ENCODE measurements at places on chromosomes 16 and 17.

GRCh38 chr16:20001856-20002707 is 71.6 kb downstream of the GPR139 start:
- no peak for DNase-seq

GRCh38 chr16:77214411-77215138 is 15.4 kb downstream of the SYCE1L start:
- DNase-seq = no peak

DNA sequence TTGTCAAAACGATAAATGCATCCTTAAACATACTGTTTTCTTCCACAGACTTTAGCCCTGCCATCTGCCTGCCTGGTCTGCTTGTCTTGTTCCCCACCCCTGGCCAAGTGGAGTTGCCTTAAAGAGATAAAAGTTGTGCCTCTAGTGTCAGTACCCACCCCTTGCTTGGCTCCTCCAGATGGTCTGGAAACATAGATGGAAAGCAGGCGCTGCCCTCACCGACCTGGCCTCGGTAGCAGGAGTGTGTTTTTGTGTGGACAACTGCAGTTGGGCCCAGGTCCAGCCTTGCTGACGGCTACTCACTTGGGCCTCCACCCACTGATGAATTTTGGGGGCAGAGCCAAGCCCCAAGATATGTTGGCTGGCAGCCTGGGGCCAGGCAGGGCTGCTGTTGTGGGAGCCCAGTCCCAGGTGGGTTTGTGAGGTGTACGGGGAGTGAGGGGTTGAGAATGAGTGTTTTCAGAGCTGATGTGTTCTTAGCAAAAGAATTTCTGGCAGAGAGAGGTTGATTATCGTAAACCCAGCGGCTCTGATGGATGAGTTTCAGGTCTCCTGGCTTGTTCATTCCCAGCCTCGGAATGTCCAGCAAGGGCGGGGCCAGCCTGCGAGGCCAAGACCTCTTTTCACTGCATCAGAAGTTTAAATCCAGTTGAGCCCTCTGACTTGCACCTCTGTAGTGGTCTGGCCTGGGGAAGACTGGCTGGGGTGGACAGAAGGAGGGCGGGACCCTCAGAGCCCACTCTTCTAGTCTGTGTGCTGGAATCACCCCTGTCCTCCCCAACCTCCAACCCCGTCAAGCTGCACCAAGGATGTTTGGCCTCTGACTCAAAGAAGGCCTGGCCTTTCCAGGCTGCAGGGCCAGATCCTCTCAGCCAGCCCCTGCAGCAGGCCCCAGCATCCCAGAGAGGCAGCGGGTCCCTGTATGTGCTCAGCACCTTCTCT is 179.7 kb downstream of the RAB11FIP4 start:
- peak; percentile 85 for DNase-seq

- no peak for DNase-seq
Measured at GRCh38 chr17:47949946-47950345, 7.7 kb downstream of the PRR15L start.

- DNase-seq = peak; percentile 34
Measured at GRCh38 chr16:48912360-48912759, 302.4 kb upstream of the N4BP1 start.

DNA sequence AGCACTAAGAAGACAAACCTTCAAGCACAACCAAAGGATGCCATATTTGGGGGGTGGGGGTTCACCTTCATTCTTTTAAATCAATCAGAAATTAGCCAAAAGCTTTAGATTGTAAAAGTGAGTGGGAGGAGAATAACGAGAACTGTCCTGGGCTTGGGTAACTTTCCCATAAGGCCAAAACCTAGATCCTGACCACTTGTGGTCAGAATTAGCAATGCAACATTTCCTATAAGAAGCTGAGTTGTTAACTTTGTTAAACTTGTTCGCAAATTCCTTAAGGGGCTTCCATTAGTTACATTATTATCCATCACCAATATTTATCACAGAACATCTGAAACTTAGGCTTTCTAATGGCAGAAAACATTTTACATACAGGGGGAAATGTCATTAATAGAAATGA is 25.1 kb downstream of the STAT5B start:
- no peak for DNase-seq

DNA sequence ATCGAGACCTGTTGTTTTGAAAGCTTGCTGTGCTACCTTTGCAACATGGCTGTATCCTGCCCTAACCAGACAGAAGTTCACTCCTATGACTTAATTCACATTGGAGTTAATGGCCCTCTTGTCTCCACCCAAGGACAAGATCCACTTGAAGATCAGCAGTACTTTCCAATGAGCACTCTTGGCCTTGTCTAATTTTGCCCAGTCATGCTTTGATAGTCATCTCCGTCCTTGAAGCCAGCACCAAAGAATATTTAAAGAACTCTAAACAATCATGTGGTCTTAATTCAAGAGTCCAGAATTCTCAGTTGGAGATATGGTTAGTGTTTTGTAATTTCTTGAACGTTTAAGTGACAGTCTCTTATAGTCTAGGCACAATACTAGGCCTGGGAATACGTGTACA is 775.6 kb upstream of the EEF2KMT start:
- DNase-seq = no peak

GRCh38 chr16:48971571-48972077 is 310.0 kb downstream of the CBLN1 start:
- DNase-seq = peak; percentile 19

- no peak for DNase-seq
Measured at GRCh38 chr16:23464196-23464595, 11.2 kb upstream of the COG7 start.

GRCh38 chr16:28317040-28317880 is 24.9 kb downstream of the SBK1 start:
- DNase-seq = peak; percentile 82

- no peak for DNase-seq
Measured at GRCh38 chr17:45221081-45222013, at the start of gene FMNL1. FMNL1 (plus strand) TSS chr17:45221885; CDS start chr17:45222125, 240 bp downstream.

DNA sequence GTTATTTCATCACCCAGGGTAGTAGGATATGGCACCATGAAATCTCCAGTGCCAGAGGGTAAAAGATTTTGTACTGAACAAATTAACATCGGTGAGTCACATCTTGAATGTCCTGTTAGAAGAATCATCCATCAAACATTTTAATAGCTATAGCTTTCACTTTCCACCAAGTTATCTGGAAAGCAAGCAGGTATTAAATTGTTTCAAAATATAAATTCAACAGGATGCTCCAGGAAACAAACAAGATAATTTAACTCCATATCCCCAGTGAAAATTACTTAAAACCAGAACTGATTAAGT is 2.4 kb downstream of the VEZF1 start:
- no peak for DNase-seq

DNA sequence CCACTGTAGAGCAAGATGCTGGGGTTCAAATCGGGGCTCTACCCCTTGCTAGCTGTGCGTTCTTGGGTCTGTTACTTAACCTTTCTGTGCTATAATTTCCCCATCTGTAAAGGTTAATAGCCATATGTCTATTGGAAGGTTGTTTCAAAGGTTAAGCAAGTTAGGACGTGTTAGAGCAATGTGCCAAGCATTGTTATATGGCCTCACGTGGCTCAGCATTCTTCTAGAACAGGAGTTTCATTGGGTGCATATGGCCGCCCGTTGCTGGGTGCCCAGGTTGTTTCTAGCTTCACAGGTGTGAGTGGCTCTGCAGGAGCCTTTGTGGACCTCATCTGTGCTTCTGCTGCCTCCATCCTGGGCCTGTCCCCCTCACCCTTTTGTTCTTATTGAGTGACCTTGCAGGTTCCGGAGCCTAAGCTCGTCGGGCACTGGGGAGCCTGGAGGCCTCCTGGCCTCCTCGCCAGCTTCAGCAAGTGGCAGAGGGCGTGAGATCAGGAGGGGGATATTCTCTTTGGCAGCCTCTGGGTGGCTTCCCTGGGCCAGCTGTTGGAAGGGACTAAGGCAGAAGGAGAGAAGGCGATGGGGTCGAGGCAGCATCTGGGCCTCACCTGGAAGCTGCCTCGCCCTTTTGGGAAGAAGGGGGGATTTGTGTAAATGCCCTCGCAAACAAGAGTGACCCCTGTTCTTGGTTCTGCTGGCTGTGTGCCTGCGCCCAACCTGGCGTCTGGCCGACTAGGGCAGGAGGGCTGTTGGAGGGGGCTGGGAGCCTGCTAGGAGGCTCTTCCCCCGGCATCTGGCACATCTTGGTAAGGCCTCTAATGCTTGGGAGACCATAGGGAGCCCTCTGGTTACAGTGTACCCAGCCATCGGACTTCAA is 80.2 kb upstream of the CIBAR2 start:
- no peak for DNase-seq

DNA sequence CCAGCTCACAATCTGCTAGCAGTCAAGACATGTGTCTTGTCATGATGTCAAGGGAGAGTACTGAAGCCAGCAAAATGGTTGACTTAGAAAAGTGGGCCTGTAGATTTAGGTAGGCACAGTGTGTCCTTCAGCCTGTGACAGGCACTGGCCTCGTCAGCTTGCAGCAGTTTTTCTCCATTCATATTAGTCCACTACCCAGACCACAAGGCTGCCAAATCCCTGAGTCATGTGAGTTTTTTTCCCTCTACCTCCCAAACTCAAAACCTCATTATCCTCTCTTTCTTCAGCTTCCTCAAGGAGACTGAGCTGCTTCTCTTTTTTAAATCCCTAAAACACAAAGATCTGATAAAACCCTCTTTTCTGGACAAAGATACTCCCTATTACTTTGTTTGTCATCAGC is 102.6 kb upstream of the HS3ST3A1 start:
- DNase-seq = peak; percentile 1

GRCh38 chr17:27354491-27355081 is 60.7 kb downstream of the WSB1 start:
- DNase-seq = no peak

DNA sequence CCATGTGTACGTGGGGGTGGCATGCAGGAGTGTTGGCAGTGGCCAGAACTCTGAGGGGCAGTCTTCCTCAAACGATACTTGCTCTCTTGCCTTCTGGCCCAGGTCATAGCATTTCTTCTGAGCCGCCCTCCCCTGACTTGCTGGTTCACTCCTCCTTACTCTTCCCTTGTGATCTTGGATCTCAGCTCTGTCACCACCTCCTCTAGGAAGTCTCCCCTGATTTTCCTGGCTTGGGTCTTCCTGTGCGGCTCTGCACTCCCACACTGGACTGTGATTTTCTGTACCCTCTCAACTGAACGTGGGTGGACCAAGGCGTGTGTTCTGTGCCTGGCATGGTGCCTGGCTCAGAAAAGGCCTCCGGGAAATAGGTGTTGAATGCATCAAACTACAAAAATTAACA is 2.9 kb downstream of the EPN3 start:
- DNase-seq = no peak

- no peak for DNase-seq
Measured at GRCh38 chr16:13397126-13397525, 495.7 kb downstream of the SHISA9 start.

GRCh38 chr16:66387817-66388332 is 21.4 kb downstream of the CDH5 start:
- DNase-seq = no peak

All from ELF-1 (cell line).